ENCODE measurements at places on chromosomes 2 and 18.

DNA sequence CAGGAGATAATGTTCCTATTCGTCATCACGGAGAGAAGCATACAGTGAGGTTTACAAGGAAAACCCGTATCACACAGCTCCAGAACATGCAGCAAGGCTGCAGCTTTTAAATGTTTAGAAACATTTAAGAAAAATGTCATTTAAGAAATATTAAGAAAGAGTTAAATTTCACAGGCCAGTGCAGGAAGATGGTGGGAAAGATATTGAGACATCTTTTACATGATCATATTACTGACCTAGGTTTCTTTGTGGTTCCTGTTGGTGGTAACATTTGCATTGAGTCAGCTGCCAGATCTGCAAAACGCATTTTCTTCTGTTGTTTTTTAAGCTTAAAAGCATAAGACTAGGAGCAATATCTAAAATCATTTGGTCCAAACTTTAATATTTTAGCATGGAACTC is 44.9 kb downstream of the CPO start:
- DNase-seq, result no peak

- DNase-seq, result no peak
These were observed 229.2 kb downstream of the SEPTIN10 start for GRCh38 chr2:109384308-109385271.

DNA sequence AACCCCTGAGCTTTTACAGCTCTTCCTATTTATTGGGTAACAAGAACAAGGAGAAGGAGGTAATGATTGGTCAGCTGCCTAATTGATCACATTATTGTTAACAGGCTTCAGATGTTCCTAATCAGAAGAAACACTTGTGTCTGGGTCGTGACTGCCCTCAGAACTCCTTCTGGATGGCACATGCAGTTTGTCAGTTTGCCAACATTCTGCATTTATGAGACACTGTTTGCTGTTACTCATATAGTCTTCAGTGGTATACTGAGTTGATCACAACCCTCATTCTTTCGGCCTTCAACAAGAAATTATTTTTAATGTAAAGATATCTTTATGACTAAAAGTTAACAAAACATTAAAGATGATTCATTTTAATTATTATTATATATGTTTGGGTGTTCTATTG is 95.7 kb upstream of the DOCK10 start:
- DNase-seq, result no peak

- DNase-seq, result no peak
These were observed 533.7 kb upstream of the TNP1 start for GRCh38 chr2:217393585-217394032.

GRCh38 chr2:217065012-217065290 is 205.1 kb upstream of the TNP1 start:
- DNase-seq, result no peak

DNA sequence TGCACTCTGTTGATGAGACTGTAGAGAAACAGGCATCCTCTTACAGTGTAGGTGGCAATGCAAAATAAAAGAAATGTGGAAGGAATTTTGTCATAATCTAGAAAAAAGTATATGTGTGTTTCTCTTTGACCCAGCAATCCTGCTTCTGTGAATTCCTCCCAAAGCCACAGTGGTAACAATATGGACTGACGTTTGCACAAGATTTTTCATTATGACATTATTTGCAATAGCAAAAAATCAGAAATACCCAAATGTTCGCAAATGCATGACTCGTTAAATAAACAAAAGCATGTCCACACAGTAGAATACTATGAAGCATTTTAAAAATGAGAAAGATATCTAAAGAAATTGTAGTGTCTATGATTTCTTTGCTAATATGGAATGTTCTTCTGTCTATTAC is 255.2 kb upstream of the NRP2 start:
- no peak for DNase-seq

GRCh38 chr2:101830555-101830954 is 133.0 kb downstream of the MAP4K4 start:
- DNase-seq, result no peak

GRCh38 chr18:63878925-63879324 is 8.6 kb upstream of the SERPINB2 start:
- no peak for DNase-seq

- DNase-seq, result no peak
These were observed 329.1 kb downstream of the SETBP1 start for GRCh38 chr18:45009756-45010155.

GRCh38 chr18:63788447-63789096 is 13.4 kb downstream of the SERPINB7 start:
- DNase-seq, result no peak

GRCh38 chr2:168545439-168546082 is 89.5 kb downstream of the CERS6 start:
- DNase-seq, result peak; percentile 9

DNA sequence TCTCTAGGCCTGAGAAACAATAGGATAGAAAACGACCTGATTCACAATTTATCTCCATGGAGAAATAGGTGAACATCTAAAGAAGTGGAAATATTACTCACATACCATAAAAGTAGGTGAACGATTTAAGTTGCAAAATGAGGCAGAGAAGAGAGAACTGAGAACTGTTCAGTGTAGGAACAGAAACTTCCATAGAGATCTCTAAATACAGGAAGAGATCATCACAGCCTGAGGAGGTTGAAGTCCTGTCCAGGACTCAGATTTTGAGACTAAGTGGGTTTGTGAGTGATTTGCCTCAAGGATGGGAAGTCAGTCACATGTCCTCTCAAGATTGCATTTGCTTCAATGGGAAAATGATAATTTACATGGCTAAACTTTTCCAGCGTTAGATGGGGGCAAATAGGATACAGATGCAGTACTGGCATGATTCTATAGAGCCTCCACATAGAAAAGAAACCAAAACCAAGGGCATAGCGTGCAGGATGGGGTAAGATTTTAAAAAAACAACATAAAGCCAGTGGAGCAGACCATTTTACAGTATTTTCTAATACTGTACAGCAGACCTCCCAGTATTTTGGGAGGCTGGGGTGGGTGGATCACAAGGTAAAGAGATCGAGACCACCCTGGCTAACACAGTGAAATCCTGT is 68.8 kb downstream of the MEP1B start:
- no peak for DNase-seq

- no peak for DNase-seq
These were observed 100.2 kb downstream of the TNS1 start for GRCh38 chr2:217902379-217903141.

GRCh38 chr2:36710858-36711515 is 14.5 kb downstream of the VIT start:
- no peak for DNase-seq

GRCh38 chr18:35201256-35201931 is 39.4 kb upstream of the ZNF397 start:
- peak; percentile 97 for DNase-seq

DNA sequence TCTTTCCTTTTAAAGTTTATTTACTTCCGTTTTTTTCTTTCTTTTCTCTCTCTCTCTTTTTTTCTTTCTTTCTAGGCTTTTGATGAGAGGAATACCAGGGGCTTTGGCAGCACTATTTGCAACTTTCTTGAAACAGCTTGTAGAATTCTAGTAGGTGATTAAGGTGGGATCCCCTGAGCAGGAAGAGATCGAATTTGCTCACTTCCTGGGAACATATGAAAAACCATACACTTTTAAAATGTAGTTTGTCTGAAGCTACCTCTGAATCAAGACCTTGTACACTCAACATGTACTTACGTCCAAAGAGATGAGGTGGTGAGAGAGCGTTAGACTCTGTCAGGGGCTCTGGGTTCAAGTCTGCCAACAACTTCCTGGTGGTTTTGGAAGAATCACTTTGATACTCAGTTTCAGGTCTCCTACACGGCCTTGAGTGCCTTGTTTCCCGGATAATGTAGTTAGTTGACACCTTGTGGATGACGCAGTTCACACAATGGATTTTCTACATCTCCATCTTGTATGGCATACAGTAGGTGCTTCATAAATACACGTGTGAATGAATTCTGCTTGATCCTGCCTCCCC is 229.1 kb downstream of the MYCN start:
- no peak for DNase-seq

- peak; percentile 86 for DNase-seq
These were observed 158.2 kb upstream of the CCDC150 start for GRCh38 chr2:196481324-196481697.

GRCh38 chr2:143476336-143477087 is 347.3 kb downstream of the ARHGAP15 start:
- no peak for DNase-seq

DNA sequence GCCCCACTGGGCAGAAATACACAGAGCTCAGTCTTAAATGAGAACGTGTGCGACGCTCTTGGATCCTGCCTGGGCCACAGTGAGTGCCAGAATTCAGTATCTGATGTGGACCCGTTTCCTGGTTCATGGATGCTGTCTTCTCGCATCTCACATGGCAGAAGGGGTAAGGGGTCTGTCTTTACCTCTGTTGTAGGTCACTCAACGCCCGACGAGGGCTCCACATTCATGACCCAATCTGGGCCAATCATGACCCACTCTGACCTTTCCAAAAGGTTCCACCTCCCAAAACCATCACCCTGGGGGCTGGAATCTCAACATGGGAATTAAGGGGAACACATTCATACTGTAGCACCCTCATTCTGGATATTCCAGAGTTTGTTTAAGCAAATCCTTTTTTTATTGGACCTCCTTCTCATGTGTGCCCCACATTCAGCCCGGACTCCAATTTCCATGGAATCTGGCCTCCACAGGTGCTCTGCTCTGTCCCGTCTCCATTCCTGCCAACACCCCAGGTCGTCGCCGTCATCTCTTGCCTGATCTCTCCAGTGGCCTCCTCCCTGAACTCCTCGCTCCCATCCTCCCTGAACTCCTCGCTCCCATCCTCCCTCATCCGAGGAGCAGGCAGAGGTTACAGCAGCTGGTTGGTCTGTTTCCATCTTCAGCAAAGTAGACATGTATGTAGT is 78.9 kb upstream of the OTOS start:
- DNase-seq, result no peak

DNA sequence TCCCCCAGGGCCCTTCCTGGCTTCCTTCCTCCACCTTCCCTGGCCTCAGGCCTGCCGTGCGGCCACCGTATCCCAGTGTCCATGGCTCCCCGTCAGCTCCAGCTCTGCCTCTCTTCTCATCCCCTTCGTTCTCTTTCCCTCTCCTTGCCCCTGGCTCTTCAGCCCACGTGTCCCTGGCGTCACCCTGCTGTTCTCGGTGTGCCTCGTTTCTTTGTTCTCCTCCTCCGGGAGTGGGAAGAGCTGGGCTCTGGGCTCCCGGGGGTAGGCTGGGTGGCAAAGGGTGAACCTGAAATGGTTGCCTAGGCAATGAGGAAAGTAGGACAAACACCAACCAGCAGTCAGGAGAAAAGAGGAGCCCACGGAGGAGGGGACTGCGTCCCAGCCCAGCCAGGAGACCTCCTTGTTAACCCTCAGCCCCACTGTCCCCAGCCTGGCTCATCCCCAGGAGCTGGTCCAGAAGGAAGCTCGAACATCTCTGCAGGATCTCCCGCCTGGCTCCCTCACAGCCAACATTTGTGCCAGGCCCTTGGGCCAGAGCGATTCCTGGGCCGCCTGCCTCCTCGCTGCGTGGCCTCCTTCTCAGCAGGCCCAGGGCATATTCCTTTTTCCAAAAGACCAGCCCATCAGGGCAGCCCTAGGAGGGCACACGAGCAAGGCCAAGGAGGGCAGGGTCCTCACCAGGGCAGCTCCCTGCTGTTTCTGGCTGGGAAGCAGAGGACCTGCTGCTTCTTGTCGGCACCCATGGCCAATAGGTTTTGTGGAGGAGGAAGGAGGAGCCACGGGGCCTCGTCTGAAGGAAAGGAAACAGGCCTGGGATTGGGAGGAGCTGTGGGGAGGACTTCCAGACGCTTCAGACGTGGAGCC is 30.9 kb upstream of the DNMT3A start:
- no peak for DNase-seq

DNA sequence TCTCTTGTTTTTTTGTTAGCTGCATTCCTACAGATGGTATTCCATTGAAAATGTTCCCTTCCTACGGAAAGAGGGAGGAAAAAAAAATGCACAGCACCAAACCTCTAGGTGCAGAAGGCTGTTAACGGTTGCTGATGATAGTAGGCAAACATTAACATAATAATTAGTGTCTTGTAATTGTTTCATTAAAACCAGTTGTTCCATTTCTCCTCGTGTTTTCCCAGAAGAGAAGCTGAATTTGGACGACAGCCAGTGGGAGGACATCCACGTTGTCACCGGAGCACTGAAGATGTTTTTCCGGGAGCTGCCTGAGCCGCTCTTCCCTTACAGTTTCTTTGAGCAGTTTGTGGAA is 494.7 kb downstream of the ARHGAP15 start:
- no peak for DNase-seq

- peak; percentile 64 for DNase-seq
These were observed 110.9 kb downstream of the STK39 start for GRCh38 chr2:168136392-168136977.

- peak; percentile 72 for DNase-seq
These were observed 66.8 kb upstream of the FOSL2 start for GRCh38 chr2:28325567-28326468.

DNA sequence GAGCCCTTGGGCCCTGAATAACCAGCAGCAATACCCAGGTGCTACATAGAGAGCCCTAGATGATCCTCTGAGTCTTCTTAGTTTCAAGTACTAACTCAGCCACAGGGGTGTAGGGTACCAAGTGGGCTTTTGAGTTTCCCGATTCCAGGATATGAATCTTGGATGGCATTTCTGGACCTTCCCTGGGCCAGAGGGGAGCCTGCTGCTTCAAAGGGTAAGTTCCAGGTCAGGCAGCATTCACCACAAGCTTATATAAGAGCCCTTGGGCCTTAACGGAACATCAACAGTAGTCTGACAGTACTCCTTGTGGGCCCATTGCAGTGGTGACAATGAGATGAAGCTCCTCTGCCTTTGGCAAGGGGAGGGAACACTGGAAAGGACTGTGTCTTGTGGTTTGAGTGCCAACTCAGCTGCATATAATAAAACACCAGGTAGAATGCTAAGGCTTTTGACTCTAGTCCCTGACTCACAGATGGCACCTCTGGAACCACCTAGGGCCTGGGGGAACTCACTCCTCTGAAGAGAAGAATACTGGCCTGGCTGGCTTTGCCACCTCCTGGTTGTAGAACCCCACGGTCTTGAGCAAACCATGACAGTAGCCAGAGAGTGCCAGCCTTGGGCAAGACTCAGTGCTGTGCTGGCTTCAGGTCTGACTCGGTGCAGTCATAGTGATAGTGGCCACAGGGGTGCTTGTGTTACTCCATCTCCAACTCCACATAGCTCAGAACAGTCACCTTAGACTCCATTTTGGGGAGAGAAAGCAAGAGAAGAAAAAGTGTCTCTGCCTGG is 235.7 kb downstream of the AKAIN1 start:
- no peak for DNase-seq

- no peak for DNase-seq
These were observed 60.6 kb downstream of the SERTAD2 start for GRCh38 chr2:64593035-64593655.

GRCh38 chr2:163709270-163709669 is 26.5 kb downstream of the FIGN start:
- DNase-seq, result no peak

GRCh38 chr2:238722883-238723282 is 125.0 kb upstream of the TWIST2 start:
- DNase-seq, result no peak

DNA sequence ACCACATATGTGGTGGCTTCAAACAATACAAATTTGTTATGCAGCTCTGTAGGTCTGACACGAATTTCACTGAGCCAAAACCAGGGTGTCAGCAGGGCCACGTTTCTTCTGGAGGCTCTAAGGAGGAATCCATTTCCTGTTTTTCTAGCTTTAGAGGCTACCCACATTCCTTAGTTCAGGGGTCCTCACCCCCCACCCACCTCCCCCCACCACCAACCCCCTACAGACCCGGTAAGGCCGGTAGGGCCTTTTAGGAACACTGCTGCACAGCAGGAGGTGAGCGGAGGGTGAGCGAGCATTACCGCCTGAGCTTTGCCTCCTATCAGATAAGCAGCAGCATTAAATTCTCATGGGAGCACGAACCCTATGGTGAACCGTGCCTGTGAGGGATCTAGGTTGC is 10.6 kb upstream of the SLC39A10 start:
- DNase-seq, result no peak

GRCh38 chr2:209688385-209688784 is 83.2 kb upstream of the UNC80 start:
- DNase-seq, result no peak

Data from NCI-H524 (cell line).